ENCODE measurements at places on chromosomes 4 and X.
A peak's percentile ranks its signal among the peaks of the same experiment; 100 is the strongest.

- DNase-seq = no peak
Measured at GRCh38 chrX:120732879-120733278, 103.0 kb upstream of the C1GALT1C1 start.

GRCh38 chr4:156971676-156972378 is at the start of gene PDGFC:
TSS of gene PDGFC (minus strand) at chr4:156971799. CDS start at chr4:156970903, 896 bp downstream.
- no peak for DNase-seq

DNA sequence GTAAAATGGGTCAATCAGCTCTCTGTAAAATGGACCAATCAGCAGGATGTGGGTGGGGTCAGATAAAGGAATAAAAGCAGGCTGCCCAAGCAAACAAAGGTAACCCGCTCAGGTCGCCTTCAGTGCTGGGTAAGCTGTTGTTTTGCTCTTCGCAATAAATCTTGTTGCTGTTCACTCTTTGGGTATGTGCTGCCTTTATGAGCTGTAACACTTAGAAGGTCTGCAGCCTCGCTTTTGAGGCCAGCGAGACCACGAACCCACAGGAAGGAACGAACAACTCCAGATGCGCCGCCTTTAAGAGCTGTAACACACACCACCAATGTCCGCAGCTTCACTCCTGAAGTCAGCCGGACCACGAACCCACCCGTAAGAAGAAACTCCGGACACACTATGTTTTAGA is 11.5 kb upstream of the CAMK2D start:
- no peak for DNase-seq

DNA sequence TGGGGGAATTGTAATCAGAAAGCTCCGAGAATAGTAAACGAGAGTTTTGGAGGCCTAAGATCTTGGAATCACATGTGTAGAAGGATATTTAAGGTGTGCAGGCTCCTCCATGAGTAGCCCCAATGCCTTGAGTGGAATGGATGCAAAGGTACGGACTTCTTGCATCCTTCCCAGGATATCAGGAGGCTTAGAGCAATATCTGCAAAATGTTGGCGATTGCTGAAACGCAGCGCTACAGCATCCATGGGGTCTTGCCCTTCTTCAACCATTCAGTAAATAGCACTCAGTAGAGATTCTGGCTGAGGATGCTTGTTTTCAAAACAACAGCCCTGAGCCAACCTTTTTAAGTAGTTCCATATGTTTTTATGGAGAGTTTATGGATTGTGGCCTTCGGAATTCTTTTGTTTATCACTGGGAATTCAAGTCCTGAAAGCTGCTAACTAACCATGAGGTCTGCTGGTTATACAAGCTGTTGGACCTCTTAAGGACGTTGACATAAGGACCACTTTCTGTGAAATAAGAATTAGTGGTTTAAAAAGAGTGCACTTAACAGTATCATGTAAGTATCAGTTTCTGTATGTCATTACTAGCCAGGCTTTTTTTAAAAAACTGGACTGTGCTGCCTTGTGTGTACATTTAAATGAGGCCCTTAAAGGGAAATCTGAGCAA is 228.8 kb upstream of the PGRMC2 start:
- DNase-seq = no peak

GRCh38 chrX:148512453-148512852 is 12.0 kb downstream of the AFF2 start:
- DNase-seq = no peak

DNA sequence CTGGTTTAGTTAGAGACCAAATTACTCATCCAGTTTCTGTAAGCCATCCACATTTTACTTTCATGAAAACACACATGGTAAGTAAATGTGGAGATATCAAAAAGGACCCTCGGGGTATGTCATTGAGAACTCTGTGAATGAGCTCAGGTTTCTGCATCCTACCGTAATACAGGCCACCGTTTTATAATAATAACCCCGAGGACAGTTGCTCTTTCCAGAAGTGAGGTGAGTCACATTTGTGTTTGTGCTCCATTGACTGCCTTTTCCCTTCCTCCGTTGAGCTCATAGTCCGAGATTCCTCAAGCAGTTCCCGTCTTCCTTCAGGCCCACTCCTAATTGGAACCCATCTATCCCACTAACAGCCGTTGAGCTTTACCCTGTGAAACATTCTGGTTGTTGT is 95.3 kb downstream of the GRID2 start:
- DNase-seq = no peak

- DNase-seq = peak; percentile 66
Measured at GRCh38 chr4:185183622-185184281, 20.0 kb downstream of the CFAP97 start.
